Fibroblast of skin of left quadriceps (primary cell): ENCODE measurements at places on chromosomes 2 and 18.
A peak's percentile ranks its signal among the peaks of the same experiment; 100 is the strongest.

GRCh38 chr2:8882094-8882493 lies 44.7 kb upstream of the KIDINS220 start:
- no peak for DNase-seq

- peak; percentile 64 for DNase-seq
These were observed 37.4 kb downstream of the TMEM87B start for GRCh38 chr2:112092286-112093041.

DNA sequence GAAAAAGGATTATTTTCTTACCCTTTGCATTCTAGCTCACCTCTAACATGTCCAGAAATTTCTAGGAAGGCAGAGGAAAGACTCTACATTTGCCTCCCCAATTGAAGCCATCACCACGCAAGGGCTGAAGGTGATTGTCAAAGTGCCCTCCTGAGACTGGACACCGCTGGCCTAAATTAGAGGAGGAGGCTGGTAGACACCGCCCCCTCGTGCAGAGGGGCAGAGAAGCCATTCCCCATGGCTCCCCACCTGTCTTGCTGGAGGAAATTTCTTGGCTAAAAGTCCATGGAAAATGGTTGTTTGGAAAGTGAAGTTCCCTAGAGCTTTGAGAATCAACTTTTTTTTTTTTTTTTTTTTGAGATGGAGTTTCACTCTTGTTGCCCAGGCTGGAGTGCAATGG lies 31.3 kb upstream of the CREB1 start:
- no peak for DNase-seq

- no peak for DNase-seq
These were observed 805.7 kb upstream of the FSHR start for GRCh38 chr2:49959961-49960553.

- DNase-seq, result no peak
These were observed at the start of gene MYL1 for GRCh38 chr2:210315015-210315788. MYL1 (minus strand) TSS chr2:210315174; CDS start chr2:210315042, 132 bp downstream.

DNA sequence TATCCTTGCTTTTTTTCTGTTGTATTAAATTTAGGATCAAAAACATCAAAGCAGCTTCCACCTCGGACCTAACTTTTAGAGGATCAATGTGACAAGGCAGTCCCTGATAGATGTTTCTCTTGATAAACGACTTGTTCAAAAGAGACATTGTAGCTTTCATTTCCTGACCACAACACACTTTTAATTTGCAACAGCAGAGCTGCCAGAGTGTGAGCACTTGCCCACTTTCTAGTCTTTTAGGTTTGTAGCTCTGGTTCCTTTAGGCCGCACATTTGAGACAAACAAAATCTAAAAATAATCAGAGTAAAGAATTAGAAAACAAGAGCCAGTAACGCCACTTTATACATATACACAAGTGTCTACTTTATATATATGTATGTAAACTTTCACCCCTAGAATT lies 3.1 kb downstream of the FIGN start:
- no peak for DNase-seq

GRCh38 chr2:8242739-8243138 lies 439.1 kb upstream of the ID2 start:
- DNase-seq, result no peak

GRCh38 chr2:113117541-113118262 lies 9.7 kb upstream of the IL1RN start:
- DNase-seq, result peak; percentile 79

DNA sequence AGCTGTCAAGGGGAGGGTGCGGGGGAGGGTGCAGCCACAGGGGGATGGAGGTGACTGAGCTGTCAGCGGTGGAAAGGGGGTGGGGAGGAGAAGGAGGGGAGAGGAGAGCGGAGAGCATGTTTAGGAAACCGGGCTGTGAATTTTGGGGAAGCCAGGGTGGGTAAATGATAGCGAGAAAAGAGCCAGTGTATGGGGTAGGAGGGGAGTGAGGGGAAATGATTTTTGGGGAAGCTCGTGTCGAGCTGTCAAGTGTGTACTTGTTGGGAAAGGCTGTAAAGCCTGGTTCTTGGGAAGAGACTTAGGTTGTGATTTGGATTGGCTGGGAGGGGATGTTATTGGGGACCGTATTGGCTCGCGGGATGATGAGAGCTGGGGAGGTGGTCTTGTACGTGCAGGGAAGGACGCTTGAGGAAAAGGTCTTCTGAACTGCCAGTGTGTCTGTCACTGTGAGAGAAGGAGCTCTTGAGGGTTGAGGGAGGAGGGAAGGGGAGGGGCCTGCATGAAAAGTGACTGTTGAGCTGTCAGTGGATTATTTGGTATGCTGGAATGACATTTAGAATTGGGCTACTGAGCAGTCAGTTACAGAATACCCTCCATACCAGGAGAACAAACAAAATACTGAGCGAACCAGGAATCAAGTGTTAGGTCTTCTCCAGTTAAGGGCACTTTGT lies 1.0 kb downstream of the UBR3 start:
- no peak for DNase-seq

DNA sequence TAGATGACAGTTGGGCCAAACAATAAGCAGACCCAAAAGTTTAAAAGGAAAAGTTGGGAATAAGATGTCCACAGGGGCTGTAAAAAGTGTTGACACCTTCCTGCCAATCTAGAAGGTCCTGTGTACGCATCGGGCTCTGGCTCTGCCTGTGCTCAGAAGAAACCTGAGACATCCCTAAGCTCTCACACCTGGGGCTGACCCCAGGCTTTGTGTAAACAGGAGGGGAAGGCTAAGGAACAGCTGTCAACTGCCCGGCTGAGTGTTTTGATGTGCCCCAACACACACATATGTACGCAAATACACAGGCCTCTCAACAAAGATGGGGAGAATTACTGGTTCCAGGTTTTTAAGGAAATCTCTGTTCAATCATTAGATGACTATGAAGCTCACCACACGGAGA lies 59.5 kb downstream of the TMEM131 start:
- no peak for DNase-seq

DNA sequence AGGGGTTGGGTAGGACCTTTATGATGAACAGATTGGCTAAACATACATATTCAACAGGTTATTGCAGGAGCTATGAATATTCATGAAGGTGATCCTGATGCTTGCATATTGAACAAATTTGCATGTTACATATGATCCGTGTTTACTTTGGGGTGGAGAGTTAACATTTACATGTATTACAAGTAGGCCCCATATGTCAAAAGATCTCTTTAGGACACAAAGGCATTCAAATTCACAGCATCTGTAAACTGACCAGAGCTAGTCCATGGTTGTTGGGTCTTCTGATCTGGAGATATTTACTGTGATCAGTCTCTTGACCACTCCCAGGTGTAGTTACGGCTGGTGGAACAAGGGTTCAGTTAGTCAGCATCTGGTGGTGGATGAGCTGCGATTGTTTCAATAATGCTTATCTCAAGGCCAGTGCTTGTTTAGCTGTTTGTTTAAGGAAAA lies 80.4 kb downstream of the PMAIP1 start:
- no peak for DNase-seq

GRCh38 chr2:78941751-78942150 lies 83.8 kb upstream of the REG3G start:
- no peak for DNase-seq
